Neuronal stem cell (in vitro differentiated cells): ENCODE measurements at places on chromosomes 2 and 18.

GRCh38 chr18:22828171-22828570 is 105.0 kb upstream of the RBBP8 start:
- H3K27me3 ChIP-seq: peaks cover 37% of the 10 kb centered on the region
- H3K4me3 ChIP-seq: no peak overlapping the region
- no peak overlapping the region for H3K27ac ChIP-seq
- H3K4me1 ChIP-seq: peaks cover 1% of the 10 kb centered on the region

DNA sequence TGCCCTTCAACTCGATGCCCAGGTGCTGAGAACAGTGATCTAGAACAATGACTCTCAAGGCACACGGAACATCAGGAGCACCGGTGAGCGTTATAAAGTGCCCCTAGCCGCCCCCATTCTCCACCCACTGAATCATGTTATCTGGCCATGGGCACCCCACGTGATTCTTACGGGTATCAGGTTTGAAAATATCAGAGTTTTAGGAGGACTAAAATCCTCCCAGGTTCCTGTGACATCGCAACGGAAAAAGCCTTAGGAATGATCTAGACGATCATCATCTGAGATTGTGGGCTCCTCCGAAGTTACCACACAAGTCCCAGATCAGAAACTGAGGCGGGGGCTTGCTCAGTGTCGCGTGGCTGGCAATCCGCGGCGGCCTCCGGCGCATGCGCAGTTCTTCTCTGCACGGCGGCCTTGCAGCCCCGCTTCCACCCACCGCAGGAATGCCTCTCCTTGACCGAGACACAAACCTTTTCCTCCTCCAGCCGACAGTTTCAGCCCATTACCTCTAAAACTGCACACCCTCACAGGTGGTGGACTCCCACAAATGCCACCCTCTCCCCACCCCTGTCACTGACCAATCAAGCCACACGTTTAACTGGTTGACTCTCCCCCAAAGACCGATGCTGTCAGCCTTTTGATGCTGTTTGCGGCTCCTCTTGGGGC is 5.8 kb upstream of the MRPL33 start:
- no peak for DNase-seq
- H3K4me3 ChIP-seq: no peak overlapping the region
- H3K27ac ChIP-seq: no peak overlapping the region
- H3K4me1 ChIP-seq: no peaks in the 10 kb centered on the region

DNA sequence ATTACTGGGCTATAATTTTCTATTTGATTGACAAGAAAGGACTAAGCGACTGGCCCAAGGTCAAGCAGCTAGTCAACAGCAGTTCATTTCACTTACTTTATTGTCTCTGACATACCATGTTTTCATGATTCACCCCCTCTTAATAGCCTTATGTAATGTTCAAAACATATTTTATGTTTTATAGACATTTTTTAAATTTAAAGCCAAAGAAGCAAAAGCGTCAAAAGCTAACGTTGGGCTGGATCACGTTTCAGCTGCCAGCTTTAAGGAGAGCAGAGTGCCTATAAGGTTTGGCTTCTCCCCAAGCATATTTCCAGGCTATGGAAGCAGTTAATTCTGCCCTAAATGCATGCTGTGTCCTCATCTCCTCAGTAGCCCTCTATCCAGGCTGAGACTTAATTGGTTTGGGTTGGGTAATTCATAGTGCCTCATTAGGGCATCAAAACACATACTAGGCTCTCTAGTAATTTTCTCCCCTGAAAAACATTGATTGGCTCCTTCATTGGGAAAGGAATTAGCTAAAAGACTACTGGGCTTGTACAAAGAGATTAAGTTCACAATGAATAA is 94.8 kb upstream of the CREB1 start:
- H3K27ac ChIP-seq: no peak overlapping the region
- H3K4me1 ChIP-seq: no peaks in the 10 kb centered on the region
- H3K36me3 ChIP-seq: no peaks in the 10 kb centered on the region
- DNase-seq: no peak
- H3K4me3 ChIP-seq: no peak overlapping the region
- no peaks in the 10 kb centered on the region for H3K27me3 ChIP-seq

DNA sequence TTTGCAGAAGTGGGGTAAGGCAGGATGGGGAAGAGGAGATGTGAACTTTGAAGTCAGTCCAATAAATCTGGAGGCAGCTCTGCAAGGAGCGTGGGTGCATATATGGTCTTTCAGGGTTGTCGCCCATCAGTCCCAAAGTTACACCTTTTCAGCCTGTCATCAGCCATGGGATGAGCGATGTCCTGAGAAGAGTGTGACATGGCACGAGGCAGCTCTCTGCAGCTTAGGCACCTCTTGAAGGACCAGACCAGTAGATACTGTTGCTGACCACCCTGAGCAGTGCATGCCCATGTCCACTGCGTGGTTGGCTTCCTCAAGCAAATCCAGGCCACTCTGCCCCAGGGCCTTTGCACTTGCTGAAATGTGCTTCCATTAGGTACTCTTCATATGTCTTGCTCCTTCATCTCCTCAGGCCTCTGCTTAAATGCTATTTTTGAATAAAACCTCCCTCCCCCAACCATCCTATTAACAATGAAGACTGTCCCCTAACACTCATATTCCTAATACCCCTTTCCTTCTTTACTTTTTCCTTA is 171.7 kb downstream of the ACTR3 start:
- no peak overlapping the region for H3K4me3 ChIP-seq
- H3K27me3 ChIP-seq: no peaks in the 10 kb centered on the region
- no peak for DNase-seq
- no peak overlapping the region for H3K27ac ChIP-seq
- peaks cover 6% of the 10 kb centered on the region for H3K4me1 ChIP-seq

DNA sequence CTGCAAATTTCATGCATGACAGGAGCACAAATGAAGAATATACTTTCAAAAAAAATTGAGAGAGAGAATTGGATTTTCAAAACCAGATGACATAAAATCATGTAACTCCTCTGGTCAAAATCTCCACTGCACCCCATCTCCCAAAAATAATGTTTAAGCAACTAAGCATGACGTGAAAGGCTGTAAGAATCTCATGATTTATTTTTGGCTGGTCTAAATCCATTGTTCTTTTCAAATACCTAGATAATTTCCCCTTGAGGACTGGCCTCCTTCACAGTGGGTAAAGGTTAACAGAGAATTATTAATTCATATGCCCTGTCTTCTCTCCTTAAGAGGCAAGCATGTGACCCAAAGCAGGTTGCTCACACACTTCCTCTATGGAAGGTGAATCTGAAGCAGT is 101.5 kb upstream of the CCDC195 start:
- DNase-seq: no peak
- H3K27ac ChIP-seq: no peak overlapping the region
- H3K4me3 ChIP-seq: no peak overlapping the region
- H3K36me3 ChIP-seq: no peaks in the 10 kb centered on the region

GRCh38 chr2:219022616-219023015 is 18.7 kb downstream of the CFAP65 start:
- H3K4me1 ChIP-seq: peaks cover 13% of the 10 kb centered on the region
- no peak overlapping the region for H3K27ac ChIP-seq
- no peaks in the 10 kb centered on the region for H3K36me3 ChIP-seq
- H3K27me3 ChIP-seq: no peaks in the 10 kb centered on the region
- DNase-seq: no peak

DNA sequence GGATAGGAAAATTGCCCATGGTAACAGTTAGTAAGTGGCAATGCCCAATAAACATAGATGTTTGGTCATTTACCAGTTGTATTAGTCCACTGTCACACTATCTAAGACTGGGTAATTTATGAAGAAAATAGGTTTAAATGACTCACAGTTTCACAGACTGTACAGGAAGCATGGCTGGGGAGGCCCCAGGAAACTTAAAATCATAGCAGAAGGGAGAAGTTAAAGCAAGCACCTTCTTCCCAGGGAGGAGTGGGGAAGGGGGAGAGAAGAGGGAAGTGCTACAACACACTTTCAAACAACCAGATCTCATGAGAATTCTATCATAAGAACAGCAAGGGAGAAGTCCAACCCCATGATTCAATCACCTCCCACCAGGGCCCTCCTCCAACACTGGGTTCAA is 23.4 kb downstream of the NR4A2 start:
- H3K27ac ChIP-seq: no peak overlapping the region
- DNase-seq: no peak
- H3K36me3 ChIP-seq: no peaks in the 10 kb centered on the region
- H3K4me3 ChIP-seq: no peak overlapping the region
- H3K27me3 ChIP-seq: no peaks in the 10 kb centered on the region
- H3K4me1 ChIP-seq: no peaks in the 10 kb centered on the region

DNA sequence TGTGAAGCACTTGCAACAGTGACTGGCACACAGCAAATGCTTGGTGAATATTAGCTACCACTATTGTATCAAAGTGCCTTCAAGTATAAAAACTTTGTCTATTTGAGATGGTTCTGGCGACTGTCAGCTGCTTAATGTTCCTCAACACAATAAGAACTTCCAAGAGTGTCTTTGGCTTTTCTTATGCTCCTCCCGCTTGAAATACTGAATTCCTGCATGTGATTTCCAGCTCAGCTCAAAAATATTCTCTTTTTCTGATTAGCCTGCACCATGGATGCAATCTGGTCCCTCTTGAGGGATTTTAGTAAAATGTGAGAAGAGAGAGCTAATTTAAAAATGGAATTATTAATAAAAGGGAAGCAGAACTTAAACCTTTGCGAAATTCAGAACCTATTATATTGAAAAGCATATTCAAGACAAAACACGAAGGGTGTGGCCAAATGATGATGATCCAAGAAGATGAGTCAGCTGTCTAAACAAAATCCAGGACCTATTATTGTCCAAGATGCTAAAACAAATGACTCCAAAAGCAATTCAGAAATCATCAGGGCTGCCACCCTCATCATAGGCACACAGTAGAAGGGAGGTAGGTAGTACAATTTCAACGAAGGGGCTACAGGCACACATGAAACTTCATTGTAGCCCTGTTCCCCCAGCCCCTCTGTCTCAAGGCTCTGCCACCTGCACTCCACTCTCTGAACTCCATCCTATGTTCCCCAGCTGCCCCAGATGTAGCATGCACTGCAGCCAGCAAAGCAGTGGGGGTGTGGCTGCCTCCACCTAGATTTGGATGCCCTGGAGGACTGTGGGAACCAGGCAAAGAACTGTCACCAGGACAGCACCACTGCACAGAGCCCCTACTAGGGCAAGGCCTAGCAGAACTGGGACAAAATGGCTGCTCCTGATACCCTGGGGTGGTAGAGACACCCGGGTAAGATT is 190.1 kb downstream of the ZNF385B start:
- H3K27ac ChIP-seq: no peak overlapping the region
- H3K27me3 ChIP-seq: no peaks in the 10 kb centered on the region
- DNase-seq: no peak
- no peaks in the 10 kb centered on the region for H3K36me3 ChIP-seq
- H3K4me1 ChIP-seq: peaks cover 2% of the 10 kb centered on the region

- no peak for DNase-seq
- H3K27me3 ChIP-seq: no peaks in the 10 kb centered on the region
- H3K4me1 ChIP-seq: no peaks in the 10 kb centered on the region
- no peak overlapping the region for H3K27ac ChIP-seq
- no peaks in the 10 kb centered on the region for H3K36me3 ChIP-seq
Observed at GRCh38 chr2:176818076-176818475, 394.5 kb upstream of the HNRNPA3 start.

- no peaks in the 10 kb centered on the region for H3K27me3 ChIP-seq
- peaks cover 21% of the 10 kb centered on the region for H3K4me1 ChIP-seq
- DNase-seq: no peak
- H3K27ac ChIP-seq: no peak overlapping the region
- no peak overlapping the region for H3K4me3 ChIP-seq
Observed at GRCh38 chr18:61398961-61399705, 65.9 kb downstream of the CDH20 start.

DNA sequence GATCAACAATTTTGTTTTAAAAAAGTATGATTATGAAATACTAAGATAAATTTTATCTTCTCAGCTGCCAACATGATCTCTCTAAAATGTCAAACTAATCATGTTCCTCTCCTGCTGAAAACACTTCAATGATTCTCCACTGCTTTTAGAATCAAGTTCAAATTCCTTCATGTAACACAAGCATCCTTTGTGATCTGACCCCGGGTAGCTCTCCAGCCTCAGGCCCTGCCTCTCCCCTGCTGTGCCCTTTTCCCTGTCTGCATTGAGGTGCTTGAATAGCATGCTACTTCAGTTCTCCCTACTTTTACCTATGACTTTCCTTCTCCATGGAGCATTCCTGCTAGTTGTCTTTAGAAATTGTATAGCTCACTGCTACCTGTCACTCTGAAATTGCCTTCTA is 274.8 kb downstream of the PDE11A start:
- H3K27ac ChIP-seq: no peak overlapping the region
- peaks cover 3% of the 10 kb centered on the region for H3K4me1 ChIP-seq
- no peak overlapping the region for H3K4me3 ChIP-seq
- DNase-seq: no peak
- H3K36me3 ChIP-seq: no peaks in the 10 kb centered on the region
- H3K27me3 ChIP-seq: peaks cover 4% of the 10 kb centered on the region

DNA sequence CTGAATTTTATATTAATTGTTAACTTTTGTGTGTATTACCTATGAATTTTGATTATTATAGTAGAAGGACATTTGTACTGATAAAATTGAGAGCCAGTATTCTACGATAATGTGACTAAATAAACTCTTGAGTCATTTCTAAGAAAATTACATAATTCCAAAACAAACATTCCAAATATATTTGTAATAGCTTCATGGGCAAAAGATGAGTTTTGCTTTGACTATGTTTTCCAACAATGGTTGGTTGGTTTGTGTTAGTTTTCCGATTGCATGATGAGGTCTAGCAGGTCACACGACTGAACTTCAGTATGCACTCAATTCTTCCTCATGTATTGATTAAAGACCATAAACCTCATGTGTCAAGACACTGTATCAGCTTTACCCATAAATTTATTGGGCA is 71.7 kb upstream of the WDR75 start:
- H3K27ac ChIP-seq: no peak overlapping the region
- H3K4me3 ChIP-seq: no peak overlapping the region
- H3K4me1 ChIP-seq: peaks cover 4% of the 10 kb centered on the region
- H3K36me3 ChIP-seq: no peaks in the 10 kb centered on the region

- no peak overlapping the region for H3K4me3 ChIP-seq
- peaks cover 9% of the 10 kb centered on the region for H3K4me1 ChIP-seq
- no peak overlapping the region for H3K27ac ChIP-seq
- no peak for DNase-seq
Observed at GRCh38 chr2:217800433-217801114, 202.2 kb downstream of the TNS1 start.

- DNase-seq: no peak
- H3K4me3 ChIP-seq: no peak overlapping the region
- H3K27me3 ChIP-seq: no peaks in the 10 kb centered on the region
- H3K4me1 ChIP-seq: no peaks in the 10 kb centered on the region
Observed at GRCh38 chr18:77560341-77560992, 310.8 kb downstream of the GALR1 start.

- DNase-seq: no peak
- H3K4me1 ChIP-seq: no peaks in the 10 kb centered on the region
- no peak overlapping the region for H3K27ac ChIP-seq
- no peaks in the 10 kb centered on the region for H3K36me3 ChIP-seq
- H3K27me3 ChIP-seq: no peaks in the 10 kb centered on the region
Observed at GRCh38 chr2:146251328-146251727, 1593.5 kb upstream of the ACVR2A start.
